Caco-2 (cell line): ENCODE measurements at places on chromosomes 1 and 21. TPM values are rescaled to one million over a fixed set of nuclear protein-coding genes. Genes with fewer than 3 reads are reported as not detected.

DNA sequence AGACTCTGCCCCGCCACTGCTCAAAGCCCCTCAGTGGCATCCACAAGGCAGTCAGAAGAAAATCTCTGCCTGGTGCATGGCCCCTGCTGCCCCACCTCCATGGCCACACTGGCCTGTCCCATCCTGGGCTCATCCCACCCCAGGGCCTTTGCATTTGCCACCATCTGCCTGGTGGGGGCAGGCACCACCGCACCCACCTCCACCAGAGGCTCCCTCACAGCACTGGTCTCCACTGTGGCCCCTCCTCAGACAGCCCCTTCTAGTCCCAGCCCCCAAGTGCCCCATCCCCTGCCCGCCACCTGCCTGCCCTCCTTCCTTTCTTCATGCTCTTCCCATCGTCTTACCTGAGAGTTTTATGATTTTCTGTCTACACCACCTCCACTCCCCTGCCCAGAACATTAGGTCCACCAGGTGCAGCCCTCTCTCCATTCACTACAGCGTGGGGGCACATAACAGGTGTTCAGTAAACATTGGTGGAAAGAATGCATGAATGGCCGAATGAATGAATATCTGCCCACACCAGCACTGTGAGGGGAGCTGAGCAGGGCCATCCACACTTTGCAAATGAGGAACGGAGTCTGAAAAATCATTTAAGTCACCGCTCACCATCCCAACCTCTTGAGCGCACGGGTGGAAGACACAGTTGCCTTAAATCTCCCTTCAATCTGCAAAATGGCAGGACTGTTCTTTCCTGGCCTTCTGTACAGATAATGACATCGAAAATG, 2.1 kb downstream of the PRDM15 start:
- no peak overlapping the region for H3K4me3 ChIP-seq
- DNase-seq: no peak
- peaks cover 9% of the 10 kb centered on the region; the same call in 1 of the 2 replicates for H3K4me1 ChIP-seq
- H3K27me3 ChIP-seq: no peaks in the 10 kb centered on the region
- H3K27ac ChIP-seq: no peak overlapping the region
- peaks cover 1% of the 10 kb centered on the region; the same call in 1 of the 2 replicates for H3K36me3 ChIP-seq

DNA sequence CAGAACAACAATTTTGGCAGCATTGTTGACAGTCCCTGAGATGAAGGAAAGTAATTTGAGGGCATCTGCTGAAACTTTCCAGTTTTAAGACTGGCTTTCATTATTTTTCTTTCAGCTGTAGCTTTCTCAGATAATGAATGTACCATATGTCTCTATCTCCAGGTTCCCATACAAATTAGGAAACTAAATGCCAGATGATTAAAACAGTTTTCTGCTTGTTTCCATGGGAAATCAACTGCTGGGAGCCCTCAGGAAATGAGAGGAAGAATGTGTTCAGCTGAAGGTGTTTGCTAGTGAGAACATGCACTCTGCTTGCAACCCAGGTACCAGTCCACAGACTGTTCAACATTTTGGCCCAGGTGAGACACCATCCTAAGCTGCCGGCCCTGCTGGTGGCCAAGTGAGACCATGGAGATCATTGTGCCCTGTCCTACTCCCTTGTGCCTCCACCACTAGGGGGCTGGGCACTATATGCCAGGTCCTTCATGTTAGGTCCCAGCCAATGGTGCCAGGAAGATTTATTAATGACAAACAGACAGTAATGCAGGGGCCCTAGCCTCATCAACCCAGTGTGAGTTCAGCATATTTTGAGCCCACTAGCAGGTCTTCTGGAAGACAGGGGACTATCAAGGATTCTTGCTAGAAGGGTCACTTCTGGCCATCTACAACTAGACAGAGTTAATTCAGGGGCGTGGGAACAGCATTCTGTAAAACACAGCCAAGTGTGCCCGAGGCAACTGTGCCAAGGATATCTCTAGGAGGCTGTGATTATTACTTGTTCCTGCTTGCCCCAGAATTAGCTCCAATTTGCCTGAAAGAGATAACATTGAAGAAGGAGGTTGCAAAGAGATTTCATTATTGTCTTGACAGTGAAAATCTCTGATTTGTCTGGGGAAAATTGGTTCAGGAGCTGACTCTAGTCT, 17.0 kb upstream of the LRRC8C start:
- no peak overlapping the region for H3K4me3 ChIP-seq
- H3K27ac ChIP-seq: no peak overlapping the region
- no peaks in the 10 kb centered on the region for H3K27me3 ChIP-seq
- no peaks in the 10 kb centered on the region for H3K4me1 ChIP-seq
- DNase-seq: no peak

DNA sequence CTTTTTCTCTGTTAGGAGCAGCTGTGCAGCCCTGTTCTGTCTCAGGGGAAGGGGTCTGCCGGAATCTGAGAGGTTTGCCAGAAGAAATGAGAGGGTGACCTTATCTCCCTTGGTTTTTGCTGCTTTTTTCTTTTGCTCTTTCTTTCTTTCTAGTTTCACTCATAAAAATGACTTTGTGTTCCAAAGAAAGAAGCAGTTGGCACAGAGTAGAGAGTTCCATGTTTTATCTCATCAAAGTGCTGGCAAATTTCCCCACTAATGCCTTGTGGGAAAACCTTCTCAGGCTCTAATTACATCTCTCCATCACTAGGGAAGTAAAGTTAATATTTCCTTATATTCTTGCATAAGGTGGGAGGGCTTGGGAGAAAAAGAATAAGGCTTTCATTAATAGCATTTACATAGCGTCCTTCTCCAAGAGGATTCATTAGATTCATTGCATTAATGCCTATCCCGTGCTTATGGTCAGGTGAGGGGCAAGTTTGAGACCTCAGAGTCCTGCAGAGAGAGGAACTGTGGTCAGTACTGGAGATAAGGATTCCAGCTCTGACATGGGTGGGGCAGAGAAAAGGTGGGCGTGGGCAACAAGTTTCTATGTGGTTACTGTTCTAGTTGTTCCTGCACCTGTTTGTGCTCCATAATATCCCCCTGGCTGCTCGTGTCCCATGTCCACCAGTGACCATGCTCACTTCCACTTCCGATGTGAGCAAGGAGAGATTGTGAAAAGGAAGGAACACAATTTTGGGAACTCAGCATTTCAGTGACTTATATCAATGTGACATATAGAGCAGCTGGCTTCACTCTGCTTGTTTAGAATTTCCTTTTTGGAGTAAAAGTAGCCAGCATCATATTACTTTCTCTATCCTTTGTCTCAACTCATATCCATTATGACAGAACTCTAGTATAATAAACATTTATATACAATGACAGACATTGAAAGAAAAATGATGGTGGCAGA, 79.5 kb downstream of the DISC1 start:
- H3K27me3 ChIP-seq: no peaks in the 10 kb centered on the region
- no peak overlapping the region for H3K4me3 ChIP-seq
- H3K27ac ChIP-seq: no peak overlapping the region
- H3K4me1 ChIP-seq: no peaks in the 10 kb centered on the region; the same call in 1 of the 2 replicates
- no peaks in the 10 kb centered on the region for H3K36me3 ChIP-seq
- DNase-seq: no peak

DNA sequence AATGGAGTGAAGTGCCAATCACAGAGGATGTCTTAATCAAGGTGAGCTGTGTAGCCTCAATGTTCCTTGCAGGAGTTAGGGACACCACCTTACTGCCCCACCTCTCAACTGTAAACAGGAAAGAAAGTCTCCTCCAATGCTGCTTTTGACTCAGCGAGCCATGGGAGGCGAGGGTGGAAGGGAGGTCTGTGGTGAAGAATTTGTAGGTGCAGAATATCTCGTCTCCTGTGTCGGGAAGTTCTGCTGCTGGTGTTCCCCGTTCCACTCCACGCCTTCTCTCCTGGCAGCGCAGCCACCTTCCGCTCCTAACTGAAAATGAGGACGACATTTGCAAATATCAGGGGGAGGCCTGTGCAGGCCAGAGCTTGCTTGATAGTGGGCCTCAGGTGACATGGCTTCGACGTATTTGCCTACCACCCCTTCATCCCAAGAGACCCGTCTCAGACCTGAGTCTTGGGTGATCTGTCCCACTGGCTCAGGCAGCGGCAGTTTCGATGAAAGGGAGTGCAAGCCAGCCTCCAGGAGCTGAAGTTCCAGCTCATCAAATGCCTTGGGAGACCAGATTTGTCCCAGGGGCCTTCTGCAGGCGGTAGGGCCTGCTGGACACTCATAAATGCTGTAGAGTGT, 368.3 kb upstream of the C1orf174 start:
- no peaks in the 10 kb centered on the region for H3K4me1 ChIP-seq
- DNase-seq: no peak
- no peak overlapping the region for H3K4me3 ChIP-seq
- H3K27me3 ChIP-seq: no peaks in the 10 kb centered on the region
- H3K36me3 ChIP-seq: no peaks in the 10 kb centered on the region
- no peak overlapping the region for H3K27ac ChIP-seq

DNA sequence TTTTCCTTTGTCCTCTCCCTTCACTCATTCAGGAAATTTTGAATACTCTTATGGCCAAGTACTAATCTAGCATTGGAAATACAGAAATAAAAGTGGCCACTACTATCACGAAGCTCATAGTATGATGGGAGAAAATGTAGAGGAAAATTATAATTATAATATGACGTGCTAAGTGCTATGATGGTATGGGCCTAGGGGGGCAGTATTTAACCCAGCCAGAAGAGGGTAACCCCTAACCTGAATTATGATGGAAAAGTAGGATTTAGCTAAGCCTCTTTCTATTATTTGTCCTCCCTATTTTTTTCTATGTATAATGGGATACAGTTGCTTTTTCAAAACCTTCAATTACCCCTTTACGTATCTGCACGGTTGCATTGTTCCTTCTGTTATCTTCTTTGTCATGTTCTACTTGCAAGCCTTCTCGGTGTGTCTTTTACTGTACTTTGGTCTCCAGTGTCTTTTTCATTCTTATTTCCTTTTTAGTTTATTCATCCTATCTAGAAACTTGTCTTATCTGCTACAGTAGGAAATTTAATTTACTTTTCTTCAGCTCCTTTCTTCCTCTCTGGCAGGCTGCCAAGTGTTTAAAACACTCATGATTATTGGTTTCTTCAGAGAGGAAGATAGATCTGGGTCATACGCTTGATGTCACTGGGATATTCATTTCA, 88.8 kb upstream of the GPR52 start:
- no peaks in the 10 kb centered on the region for H3K4me1 ChIP-seq
- H3K4me3 ChIP-seq: no peak overlapping the region
- H3K36me3 ChIP-seq: no peaks in the 10 kb centered on the region
- no peak overlapping the region for H3K27ac ChIP-seq
- DNase-seq: no peak

DNA sequence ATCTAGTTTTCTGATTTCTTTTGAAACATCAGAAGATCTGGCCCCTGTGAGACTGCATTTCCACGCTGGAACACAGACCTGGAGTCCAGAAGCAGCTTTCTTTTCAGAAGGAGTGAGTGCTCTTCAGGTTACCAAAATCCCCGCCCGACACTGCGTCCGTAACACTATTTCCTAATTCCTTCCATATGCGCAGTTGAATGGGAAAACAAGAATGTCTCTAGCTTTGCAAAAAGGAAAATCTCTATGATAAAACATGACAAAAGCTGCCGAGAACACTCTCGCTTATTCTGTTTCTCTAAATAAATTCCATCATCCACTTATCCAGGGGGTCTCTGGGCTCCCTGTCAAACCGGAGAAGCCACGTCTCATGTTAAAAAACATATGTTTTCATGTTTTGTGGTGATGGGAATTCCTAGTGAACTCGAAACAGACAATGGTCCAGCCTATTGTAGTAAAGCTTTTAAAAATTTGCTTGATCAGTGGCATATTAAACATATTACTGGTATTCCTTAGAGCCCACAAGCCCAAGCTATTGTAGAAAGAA, 67.7 kb downstream of the PLD5 start:
- H3K36me3 ChIP-seq: no peaks in the 10 kb centered on the region
- DNase-seq: no peak
- H3K4me3 ChIP-seq: no peak overlapping the region
- H3K27ac ChIP-seq: no peak overlapping the region
- H3K27me3 ChIP-seq: no peaks in the 10 kb centered on the region

- H3K36me3 ChIP-seq: no peaks in the 10 kb centered on the region; the same call in 1 of the 2 replicates
- no peaks in the 10 kb centered on the region for H3K4me1 ChIP-seq
- no peaks in the 10 kb centered on the region for H3K27me3 ChIP-seq
- no peak overlapping the region for H3K27ac ChIP-seq
Observed at GRCh38 chr1:40736085-40736531, 44.6 kb downstream of the NFYC start.

- no peak overlapping the region for H3K27ac ChIP-seq
- H3K4me3 ChIP-seq: no peak overlapping the region
- H3K36me3 ChIP-seq: no peaks in the 10 kb centered on the region
- H3K27me3 ChIP-seq: no peaks in the 10 kb centered on the region
Observed at GRCh38 chr1:234914606-234915290, 213.9 kb downstream of the TOMM20 start.

Gene IGFN1
- 0.23 TPM in 1 of 2 replicates, not detected in the other for total RNA-seq
